Amygdala (tissue), 56 donors: ENCODE measurements at places on chromosomes 7 and 10.

DNA sequence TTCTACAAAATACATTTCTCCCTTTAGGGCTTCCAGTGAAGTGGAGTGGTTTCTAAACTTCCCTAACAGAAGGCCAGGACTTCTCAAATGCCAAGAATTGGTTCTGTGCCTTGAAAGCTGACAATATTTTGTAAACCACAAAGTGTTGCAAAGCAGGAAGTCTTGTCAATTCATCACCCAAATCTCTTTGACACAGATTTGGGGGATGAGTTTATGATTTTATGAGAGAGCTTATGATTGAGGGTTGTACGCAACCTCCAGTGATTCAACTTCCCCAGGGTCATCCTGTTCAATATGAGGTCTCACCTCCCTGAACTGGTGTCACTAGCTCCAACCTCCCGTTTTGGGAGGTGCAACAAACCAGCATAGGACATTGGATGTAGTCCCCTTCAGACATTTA, 83.7 kb downstream of the PRLHR start:
- no peak for DNase-seq

GRCh38 chr10:34241226-34242000, 573.7 kb downstream of the PARD3 start:
- DNase-seq, result no peak

DNA sequence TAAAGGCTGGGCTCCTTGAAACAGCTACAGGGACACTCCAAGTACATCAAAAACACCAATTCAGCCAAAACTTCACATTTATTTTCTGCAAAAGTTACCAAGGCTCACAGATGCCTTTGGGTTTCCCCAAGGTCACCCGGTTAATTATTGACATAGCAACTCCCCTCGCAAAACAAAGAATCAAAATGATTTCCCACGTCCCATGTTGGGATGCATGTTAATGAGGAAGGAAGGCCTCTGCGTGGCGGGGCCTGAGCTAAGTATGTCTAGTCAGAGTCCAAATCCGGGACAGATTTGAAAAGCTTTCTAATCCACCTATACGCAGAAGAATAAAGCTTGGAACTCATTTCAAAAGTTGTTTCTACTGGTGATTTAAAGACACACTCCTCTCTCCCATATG, 535 bp upstream of the TMEM72 start:
- no peak for DNase-seq

DNA sequence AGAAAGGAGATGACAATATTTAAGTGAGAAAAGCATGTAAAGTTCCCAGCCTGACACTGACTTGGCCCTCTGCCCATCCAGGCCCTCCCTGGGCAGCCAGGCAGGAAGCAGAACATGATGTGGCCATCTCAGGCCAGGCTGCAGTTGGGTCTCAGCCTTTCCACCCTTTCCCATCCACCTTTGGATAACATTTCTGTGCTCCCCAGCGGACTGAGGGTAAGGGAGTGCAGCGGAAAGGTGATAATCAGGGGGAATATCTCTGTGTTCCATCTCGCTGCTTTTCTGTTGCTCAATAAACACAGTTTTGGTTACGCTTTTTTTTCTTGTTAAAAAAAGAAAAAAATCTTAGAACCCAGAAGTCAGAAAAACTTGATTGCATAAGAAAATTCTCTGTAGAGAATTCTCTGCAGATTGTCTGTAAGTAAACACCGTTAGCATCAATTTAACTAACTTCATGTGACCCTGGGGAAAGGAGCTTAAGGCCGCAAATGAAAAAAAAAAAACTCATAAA, 37.2 kb upstream of the TARP start:
- DNase-seq, result no peak

GRCh38 chr7:22356701-22357310, at the start of gene RAPGEF5:
RAPGEF5 (minus strand) TSS chr7:22357154; CDS start chr7:22357060, 94 bp downstream.
- no peak for DNase-seq

DNA sequence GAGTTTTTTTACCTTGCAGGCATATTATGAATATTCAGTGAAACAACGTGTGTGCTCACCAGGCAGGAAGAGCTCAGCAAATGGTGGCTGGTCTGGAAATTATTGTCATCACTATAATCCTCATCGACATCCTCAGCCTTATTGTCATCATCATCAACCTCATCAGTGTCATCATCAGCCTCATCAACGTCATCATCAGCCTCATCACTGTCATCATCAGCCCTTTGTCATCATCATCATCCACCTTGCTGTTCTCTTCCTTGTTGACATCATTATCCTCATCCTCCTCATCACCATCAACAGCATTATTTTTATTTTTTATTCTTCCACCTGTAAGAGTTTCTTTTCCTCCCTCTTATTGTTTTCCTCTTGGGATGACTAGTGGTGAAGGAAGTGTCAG, 142.3 kb upstream of the GPR26 start:
- DNase-seq, result no peak

- DNase-seq, result no peak
Observed at GRCh38 chr7:28065721-28066285, 114.8 kb downstream of the JAZF1 start.

- no peak for DNase-seq
Observed at GRCh38 chr10:120285408-120285807, 171.6 kb upstream of the PLPP4 start.

- no peak for DNase-seq
Observed at GRCh38 chr7:12229046-12229445, 18.0 kb downstream of the TMEM106B start.

GRCh38 chr10:28077889-28078288, 79.0 kb upstream of the ODAD2 start:
- no peak for DNase-seq
